ENCODE measurements at places on chromosomes 4 and X. TPM values are rescaled to one million over a fixed set of nuclear protein-coding genes. Genes with fewer than 3 reads are reported as not detected.

Gene F11
- not detected for total RNA-seq

GRCh38 chr4:150970685-150971151, 44.4 kb downstream of the LRBA start:
- no peak for DNase-seq

GRCh38 chr4:137533855-137534254, 1.6 kb upstream of the PCDH18 start:
- DNase-seq, result no peak

Gene GLOD5
- total RNA-seq, result not detected

Measured in urinary bladder (tissue), 4 donors.